ENCODE measurements at places on chromosomes 6 and 20. TPM values are rescaled to one million over a fixed set of nuclear protein-coding genes. Genes with fewer than 3 reads are reported as not detected.

The ASCC3 gene
- total RNA-seq = 28.8 TPM

- no peak for DNase-seq
These were observed 28.2 kb upstream of the FUCA2 start for GRCh38 chr6:143539734-143540133.

DNA sequence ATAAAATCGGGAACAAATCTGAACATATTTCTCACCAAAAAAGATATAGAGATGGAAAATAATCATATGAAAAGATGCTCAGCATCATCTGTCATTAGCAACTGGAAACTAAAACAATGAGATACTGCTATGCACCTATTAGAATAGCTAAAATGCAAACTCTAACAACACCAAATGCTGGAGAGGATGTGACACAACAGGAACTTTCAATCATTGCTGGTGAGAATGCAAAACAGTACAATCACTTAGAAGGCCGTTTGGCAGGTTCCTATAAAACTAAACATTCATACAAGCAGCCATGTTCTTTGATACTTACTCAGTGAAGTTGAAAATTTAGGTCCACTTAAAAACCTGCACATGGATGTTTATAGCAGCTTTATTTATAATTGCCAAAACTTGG lies 67.0 kb downstream of the FAM50B start:
- no peak for DNase-seq

The KHDC1L gene
- total RNA-seq = not detected

All from epithelial cell of proximal tubule (primary cell).